ENCODE measurements at places on chromosomes 13 and 19.

- no peak for DNase-seq
These were observed 1.6 kb upstream of the TNNI3 start for GRCh38 chr19:55158848-55159749.

- peak; percentile 50 for DNase-seq
These were observed 4.1 kb downstream of the IER2 start for GRCh38 chr19:13154241-13154778.

DNA sequence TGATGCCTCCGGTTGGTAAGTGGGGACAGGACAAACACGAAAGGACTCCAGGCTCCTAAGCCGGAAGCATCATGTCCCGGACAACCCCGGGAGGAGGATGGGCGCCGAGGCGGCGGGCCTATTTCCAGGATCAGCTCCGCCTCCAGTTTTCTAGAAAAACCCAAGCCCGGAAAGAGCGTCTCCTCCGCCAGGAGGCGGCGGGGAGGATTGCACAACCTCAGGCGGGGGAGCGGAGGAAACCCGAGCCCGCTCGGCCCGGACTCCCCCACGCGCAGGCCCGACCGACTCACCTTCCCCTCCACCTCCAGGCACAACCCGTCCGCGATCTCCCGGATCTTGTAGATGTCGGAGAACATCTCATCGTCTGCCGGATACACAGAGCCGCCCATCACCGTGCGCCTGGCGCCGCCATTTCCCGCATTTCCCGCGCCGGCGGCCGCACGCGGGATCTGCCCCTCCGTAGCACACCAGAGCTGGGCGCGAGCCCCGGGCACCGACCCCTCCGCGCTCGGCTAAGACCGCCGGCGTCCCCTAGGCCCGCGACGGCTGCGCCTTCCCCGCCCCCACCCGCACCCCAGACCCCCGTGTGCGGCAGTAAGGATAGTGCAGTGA is 455 bp downstream of the TPT1 start:
- DNase-seq = peak; percentile 71

DNA sequence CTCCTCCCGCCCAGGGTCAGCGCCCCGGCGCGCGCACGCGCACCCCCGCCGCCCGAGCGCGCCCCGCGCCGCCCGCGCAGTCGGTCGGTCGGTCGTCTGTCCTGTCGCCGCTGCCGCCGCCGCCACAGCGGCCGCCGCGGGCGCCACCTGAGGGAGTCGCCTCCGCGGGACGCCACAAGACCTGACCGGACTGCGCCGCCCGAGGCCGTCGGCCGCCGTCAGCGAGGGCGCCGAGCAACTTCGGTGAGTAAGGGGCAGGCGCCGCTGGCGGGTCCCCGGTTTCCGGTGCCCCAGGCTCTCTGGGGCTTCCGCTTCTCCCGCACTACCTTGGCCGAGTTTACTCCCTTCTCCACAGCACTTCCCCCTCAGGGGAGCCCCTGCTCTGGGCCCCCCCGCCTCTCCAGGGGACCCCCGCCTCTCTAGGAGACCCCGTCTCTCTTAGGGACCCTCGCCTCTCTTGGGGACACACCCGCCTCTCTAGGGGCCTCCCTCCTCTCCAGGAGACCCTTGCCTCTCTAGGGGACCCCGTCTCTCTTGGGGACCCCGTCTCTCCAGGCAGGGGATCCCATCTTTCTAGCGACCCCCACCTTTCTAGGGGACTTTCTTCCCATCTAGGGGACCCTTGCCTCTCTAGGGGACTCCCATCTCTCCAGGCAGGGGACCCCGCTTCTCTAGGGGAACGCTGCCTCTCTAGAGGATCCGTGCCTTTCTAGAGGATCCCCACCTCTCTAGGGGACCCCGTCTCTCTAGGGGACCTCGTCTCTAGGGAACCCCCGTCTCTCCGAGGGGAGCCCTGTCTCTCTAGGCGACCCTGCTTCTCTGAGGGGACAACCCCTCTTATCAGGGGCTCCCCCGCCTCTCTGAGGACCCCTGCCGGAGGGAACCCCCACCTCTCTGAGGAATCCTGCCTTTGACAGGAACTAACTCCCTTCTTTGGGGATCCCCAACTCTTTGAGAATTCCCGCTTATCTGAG is 19.3 kb upstream of the GATAD2A start:
- peak; percentile 42 for DNase-seq

DNA sequence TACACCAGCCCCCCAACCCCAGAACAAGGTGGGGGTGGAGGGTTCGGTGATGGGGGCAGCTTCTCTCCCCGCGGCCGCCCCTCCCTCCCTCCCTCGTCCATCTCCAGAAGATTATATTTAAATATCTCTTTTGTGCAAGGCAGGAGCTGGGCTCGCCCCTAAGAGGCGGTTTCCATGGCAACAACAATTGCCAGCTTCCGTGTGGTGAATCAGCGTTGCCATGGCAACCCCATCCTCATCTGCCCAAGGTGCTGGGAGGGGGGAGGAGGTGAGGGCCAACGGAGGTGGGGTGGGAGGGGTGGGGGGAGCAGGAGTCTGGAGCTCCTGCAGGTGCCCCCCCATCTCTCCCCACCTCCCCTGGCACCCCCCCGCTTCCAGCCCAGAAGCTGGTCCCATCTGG is 46.4 kb downstream of the CELF5 start:
- peak; percentile 46 for DNase-seq

DNA sequence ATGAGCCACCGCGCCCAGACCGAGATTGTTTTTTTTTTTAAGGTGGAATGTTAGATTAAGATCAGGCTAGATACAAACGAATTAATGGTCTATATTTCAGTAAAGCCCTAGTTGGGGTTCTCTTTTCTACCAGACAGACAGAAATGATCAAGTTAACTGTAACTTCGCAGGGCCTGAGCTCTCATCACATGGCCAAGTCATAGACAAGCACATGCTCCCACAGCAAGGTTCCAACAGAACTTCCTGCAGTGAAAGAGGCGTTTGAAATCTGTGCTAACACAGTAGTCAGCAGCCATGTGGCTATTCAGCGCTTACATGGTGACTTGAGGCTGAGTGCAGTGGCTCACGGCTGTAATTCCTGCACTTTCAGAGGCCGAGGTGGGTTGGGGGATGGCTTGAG is 34.7 kb upstream of the SEMA6B start:
- no peak for DNase-seq

- DNase-seq = no peak
These were observed 11.7 kb downstream of the NDUFB7 start for GRCh38 chr19:14559916-14560775.

DNA sequence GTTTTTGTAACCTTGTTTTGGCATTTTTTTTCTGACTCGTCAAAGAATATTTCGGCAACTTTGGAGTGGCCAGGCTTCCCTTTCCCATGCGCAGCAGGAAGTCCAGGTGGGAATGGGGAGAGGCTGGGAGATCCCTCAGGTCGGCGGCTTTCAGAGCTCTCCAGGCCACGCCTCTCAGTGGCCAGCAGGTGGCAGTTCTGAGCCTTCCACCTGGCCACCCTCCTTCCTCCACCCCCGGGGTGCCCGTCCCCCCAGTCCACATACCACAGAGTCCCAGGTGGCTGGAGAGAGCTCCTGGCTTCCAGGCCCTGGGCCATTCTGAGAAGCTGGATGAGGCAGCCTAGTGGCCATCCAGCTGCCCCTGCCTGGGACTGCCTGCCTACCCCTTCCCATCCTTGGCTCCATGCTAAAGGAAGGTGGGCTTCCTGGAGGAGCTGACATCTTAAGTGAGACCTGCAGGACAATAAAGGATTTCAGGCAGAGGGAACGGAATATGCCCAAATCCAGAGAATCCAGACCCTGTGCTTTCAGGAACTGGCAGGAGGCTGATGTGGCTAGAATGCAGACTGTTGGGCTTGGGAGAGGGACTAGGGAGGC is 46.3 kb downstream of the CCNE1 start:
- no peak for DNase-seq

GRCh38 chr13:58879114-58879513 is 1247.6 kb downstream of the PCDH17 start:
- DNase-seq = no peak

- DNase-seq = no peak
These were observed 61.3 kb downstream of the COL4A2 start for GRCh38 chr13:110368408-110368807.

DNA sequence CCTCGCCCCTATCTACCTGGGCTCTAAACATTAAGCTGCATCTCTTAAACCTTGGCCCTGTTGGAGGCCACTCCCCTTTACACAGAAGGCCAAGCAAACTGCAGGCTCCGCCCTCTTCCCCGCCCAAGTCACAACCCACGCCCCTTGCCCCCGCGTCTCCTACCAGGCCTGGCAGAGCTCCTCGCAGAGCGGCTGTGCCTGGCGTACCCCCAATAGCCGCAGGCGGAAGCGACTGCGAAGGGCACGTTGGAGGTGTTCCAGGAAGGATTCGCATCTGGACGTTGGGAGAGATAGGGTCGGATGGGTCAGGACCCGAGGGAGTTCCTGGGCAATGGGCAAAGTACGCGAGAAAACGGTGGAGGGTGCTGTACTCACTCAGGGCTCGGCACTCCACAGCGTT is 5.9 kb downstream of the RTBDN start:
- no peak for DNase-seq

- DNase-seq = no peak
These were observed 19.7 kb downstream of the VASP start for GRCh38 chr19:45526971-45527370.

DNA sequence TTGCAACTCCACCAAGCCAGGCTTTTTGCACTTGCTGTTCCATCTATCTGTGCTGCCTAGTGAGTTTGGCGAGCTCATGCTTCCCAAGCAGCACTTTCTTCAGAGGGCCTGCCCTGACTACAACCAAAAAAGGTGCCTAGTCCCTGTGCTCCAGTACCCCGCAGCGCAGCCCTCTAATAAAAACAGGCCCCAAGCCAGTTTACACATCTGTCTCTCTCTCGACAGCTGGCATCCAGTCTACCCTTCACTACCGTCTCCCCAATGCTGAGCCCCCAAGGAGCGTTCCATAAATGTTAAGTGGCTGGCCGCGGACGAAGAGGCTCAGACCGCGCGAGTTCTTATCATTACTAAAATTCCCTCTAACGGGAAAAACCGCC is 512 bp downstream of the MED4 start:
- DNase-seq = no peak

GRCh38 chr13:50334944-50335343 is 319.7 kb downstream of the KCNRG start:
- DNase-seq = no peak

GRCh38 chr13:76271728-76272232 is 614.4 kb downstream of the KCTD12 start:
- DNase-seq = no peak

- DNase-seq = no peak
These were observed 139.1 kb downstream of the ZNF675 start for GRCh38 chr19:23547816-23548430.

GRCh38 chr19:21833733-21834132 is 2.2 kb downstream of the ZNF43 start:
- no peak for DNase-seq

DNA sequence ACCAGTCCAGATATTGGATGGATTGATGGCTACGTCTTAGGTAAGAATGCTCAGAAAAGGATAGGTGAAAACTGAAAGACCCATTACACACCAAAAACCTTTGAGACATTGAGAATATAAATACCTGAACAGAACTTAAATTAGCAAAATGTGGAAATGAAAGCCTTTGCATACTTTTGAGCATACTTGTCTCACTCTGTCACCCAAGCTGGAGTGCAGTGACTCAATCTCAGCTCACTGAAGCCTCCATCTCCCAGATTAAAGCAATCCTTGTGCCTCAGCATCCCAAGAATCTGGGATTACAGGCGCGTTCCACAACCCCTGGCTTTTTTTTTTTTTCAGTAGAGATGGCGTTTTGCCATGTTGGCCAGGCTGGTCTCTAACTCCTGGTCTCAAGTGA is 695.3 kb downstream of the DACH1 start:
- no peak for DNase-seq

- DNase-seq = no peak
These were observed 43.4 kb upstream of the MED4 start for GRCh38 chr13:48138270-48138669.

Data from activated CD4-positive, alpha-beta T cell treated with anti-CD3 and anti-CD28 coated beads for 1 hour (primary cell).